ENCODE measurements at places on chromosomes 16 and 17. TPM values are rescaled to one million over a fixed set of nuclear protein-coding genes. Genes with fewer than 3 reads are reported as not detected.

KIF18B gene
- total RNA-seq: 15.1 TPM

CCDC40 gene
- total RNA-seq: 11.8 TPM

VMO1 gene
- total RNA-seq: not detected

GRCh38 chr17:79078476-79079190, 4.0 kb downstream of the ENGASE start:
- DNase-seq: no peak

CBLN1 gene
- total RNA-seq: 0.11 TPM

- DNase-seq: no peak
Observed at GRCh38 chr16:14522671-14523070, 107.4 kb downstream of the PARN start.

- no peak for DNase-seq
Observed at GRCh38 chr17:53420035-53420641, 402.6 kb upstream of the KIF2B start.

GRCh38 chr17:39027455-39028035, 60.3 kb upstream of the FBXO47 start:
- DNase-seq: peak; percentile 17

DNA sequence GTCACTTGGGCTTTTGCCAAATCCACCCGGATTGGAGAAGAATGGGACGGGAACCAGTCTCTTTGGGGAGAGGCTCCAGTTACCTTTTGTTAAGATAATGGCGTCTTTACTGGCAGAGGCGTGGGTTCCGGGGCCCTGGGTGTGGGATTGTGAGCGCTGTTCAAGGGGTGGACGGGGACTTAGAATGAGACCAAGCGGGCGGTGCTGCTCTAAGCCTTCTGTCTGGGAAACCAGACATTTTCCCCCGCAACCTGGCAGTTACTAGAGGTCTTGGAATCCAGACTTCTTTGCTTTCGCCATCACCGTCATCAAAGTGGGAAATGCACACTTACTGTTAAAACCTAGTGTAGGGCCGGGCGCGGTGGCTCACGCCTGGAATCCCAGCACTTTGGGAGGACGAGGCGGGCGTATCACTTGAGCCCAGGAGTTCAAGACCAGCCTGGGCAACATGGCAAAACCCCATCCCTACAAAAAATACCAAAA, 706 bp downstream of the TEN1 start:
- DNase-seq: no peak
